ENCODE measurements at places on chromosomes 6 and 20.

GRCh38 chr20:45892049-45892825 is 1.1 kb downstream of the CTSA start:
- DNase-seq, result no peak

GRCh38 chr6:113184736-113185135 is 672.4 kb upstream of the MARCKS start:
- DNase-seq, result no peak

DNA sequence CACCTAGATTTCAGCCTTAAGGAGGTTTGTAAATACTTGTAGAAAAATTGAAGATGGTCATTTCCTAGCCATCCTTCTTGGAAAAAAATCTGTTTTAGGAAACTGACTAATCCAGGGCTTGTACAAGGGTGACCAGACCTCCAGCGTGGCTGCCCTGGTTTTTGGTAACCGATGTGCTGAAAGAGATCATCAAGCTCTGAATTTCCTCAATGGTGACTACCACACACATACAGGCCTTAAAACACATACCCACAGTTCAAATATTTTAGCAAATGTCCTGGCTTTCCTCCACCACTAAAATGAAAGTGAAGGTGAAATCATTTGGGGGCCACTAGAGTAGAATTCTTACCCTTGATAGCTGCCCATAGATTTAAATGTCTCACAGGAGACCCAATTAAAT is 215.3 kb upstream of the SUPT3H start:
- no peak for DNase-seq

DNA sequence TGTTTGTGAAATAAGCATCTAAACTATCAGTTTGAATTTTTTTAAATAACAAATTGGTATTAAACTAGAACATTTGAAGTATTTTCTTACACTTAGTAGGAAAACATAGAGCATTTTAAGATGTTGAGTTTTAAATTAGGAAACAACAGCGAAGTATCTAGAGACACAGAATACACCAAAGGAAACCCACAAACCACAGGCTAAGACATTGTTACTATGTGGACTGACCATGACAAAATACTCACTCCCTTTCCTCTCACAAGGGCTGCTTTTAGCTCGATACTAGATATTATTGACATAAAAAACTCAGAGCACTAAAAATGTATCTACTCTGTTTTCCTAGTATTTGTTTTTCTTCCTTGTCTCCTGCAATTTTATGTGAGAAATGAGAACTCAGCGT is 266.0 kb upstream of the CITED2 start:
- no peak for DNase-seq

DNA sequence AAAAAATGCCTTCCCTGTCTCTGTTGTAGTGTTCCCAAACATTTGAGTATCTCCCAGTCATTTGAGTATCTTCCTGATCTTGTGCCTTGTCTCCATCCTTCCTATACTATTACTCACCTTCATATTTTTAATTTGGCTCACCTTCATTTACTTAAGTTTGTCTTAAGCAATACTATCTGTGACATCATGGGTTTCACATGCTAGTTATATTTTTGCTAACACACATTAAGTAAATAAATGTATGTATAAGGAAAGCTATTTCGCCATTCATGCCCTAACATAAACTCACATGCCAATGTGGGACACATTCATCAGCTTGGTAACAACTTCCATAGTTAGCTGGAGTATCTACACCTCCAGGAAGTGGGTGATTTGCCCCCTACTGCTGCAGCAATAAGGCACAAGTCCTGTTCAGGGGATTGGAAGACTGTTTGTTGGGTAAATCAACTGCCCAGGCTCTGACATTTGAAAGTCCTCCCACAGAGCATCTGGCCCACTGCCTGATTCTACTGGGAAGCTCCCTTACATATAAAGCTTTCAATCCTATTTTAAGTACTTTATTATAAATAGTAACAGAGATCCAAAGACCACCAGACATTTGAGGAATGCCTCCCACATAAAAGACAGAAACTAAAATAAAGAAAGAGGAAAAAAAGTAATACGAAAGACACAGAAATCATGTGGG is 132.3 kb downstream of the ISM1 start:
- no peak for DNase-seq

GRCh38 chr6:89829472-89830169 is at the start of gene CASP8AP2:
Gene CASP8AP2 (plus strand): TSS chr6:89829880.
- peak; percentile 92 for DNase-seq

DNA sequence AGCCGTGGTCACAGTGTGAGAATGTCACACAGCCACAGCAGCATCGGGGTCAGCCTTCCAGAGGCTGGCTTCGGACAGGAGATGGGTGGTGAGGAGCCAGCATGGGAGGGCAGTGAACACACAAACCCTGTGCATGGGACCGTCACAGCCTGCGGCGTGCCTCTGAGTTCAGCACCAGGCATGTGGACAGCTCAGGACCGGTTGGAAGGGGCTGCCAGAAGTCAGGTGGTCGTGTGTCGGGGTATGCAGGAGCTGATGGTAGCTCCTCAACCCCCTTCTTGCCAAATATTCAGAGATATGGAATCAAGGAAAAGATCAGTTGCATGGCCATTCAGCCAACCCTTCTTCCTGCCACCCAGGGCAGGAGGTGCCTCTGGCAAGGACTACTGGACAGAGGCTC is 28.2 kb downstream of the MYT1 start:
- DNase-seq, result peak; percentile 76

DNA sequence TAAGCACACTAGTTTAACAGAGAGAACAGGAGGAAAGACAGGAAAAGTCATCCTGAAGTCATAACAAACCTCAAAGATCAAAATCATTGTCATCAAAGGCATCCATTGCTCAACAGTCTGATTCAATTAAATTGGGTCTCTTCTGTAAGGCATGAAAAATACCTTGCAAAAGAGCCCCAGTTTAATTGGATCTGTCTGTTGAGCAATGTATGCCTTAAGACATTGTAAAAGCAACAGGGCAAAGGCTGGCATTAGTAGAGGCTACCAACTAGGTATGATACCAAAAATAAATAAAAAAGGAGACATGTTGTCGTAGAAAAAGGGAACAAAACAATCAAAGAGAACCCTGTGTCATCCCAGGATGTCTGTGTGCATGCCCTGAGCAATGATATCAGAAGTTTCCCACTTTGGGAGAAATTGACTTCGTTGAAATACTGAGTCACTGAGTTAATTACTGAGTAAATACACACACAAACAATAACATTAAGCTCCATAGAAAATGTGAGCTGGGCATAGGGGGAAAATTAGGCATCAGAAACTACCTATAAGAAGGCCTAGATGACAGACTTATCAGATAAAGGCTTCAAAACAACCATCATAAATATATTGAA is 1013.8 kb upstream of the CITED2 start:
- no peak for DNase-seq

DNA sequence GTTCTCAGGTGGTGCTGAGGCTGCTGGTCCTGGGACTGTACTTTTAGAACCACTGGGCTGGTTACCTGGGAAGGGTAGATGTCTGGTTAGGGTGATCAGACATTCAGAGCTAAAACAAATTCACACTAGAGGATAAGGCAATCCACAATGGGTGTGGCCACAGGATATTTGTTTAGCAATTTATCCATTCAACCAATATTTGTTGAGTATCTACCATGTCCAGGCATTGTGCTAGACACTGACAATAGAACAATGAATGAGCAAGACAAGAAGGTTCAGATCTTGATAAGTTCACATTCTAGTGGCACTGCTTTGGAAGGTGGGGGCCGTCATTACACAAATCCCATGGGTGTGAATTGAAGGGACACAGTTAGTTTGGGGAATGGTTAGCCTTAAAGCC is 131.7 kb downstream of the BCAS1 start:
- DNase-seq, result no peak

GRCh38 chr6:16511723-16512489 is 249.4 kb downstream of the ATXN1 start:
- DNase-seq, result no peak

- DNase-seq, result peak; percentile 74
These were observed at the start of gene MAP7 for GRCh38 chr6:136550330-136551071. Gene MAP7 (minus strand): TSS chr6:136550422. CDS start chr6:136550408, 14 bp downstream.

- no peak for DNase-seq
These were observed 290.2 kb upstream of the CNR1 start for GRCh38 chr6:88456221-88456859.

- no peak for DNase-seq
These were observed 30.1 kb upstream of the SH3BGRL2 start for GRCh38 chr6:79600812-79601609.

DNA sequence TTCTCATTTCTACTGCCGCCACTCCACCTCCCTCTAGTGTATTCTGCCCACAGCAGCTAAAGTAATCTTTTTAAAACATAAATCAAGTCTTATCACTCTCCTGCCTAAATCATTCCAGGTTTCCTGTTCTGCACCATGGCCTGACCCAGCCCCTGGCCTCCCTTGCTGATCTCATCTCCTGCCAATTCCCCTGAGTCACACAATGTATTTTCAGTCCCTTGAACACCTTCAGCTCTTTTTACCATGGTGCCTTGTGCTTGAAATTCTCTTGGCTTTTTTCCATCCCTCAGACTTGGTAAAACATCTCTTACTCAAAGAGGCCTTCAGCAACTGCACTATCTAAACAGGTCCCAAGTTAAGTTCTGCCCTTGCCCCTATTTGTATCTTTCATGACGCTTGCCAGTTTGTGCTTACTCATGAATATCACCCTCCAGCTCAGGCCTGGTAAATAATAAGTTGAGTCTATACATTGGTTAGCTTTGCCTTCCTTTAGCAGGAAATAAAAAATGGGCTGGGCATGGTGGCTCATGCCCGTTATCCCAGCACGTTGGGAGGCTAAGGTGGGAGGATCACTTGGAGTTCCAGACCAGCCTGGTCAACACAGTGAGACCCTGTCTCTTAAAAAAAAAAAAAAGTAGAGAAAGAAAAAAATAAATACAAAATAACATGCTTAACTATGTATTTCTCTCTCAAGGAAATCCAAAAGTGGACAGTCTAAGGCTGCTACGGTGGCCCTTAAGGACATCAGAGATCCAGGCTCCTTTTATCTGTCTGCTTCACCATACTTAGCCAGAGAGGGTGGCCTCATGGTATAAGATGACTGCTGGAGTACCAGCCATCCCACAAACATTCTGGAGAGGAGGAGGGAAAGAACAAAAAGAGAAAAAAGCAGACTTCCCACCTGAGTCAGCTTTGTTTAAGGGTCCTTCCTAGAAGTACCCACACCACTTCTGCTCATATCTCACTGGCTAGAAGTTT is 62.2 kb downstream of the ARFGEF2 start:
- no peak for DNase-seq

DNA sequence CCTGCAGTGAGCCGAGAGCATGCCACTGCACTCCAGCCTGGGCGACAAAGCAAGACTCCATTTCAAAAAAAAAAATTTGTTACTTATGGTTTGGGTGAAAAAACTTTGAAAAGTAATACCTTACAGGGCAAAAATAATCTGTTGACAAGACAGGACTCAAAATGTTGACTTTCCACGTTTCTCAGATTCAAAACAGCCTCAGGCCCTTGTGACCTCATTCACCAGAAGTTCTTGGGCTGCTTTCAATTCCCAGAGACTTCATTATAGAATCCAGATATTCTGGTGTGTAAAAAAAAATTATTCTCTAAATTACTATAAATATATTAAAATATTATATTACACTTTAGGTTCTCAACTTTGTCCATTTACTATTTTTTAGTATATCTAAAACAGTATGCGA is 116.2 kb downstream of the KCNQ5 start:
- DNase-seq, result no peak

DNA sequence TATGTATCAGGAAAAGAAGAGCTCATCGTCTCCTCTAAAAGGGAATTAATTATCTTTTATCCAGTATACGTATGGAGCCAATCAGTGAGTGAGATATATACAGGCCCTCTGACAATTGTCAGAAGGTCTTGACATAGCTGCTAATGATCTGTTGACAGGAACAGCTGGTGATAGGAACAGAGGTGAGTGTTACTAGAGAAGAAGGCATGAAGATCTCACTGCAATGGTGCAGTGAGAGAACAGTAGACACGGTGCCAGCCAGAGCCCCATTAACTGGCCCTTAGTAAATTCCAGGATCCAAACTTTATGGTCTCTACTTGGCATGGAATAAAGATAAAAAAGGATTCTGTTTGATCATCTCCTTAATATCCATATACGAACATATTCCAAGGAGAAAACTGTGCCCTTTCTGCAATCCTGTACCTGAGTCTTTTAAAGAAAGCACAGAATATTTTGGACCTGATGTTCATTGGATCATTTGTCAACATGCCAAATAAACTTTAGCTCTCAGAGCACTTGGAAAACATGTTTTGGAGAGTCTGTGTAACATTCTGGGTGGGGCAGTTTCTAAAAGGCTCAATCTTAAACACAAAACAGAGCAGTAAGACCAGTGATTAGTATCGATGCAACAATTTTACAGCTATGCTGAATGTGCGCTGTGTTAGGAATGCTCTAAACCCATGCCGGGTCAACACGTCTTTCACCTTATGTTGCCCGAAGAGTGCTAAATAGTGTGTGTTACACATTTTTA is 135.8 kb upstream of the CITED2 start:
- DNase-seq, result no peak

Data from nephron progenitor cell (in vitro differentiated cells).